ENCODE measurements at places on chromosomes 7 and 10.
A peak's percentile ranks its signal among the peaks of the same experiment; 100 is the strongest.

- no peak for DNase-seq
These were observed 79.0 kb upstream of the NFE2L3 start for GRCh38 chr7:26073041-26073440.

GRCh38 chr7:52482076-52482475, 553.4 kb upstream of the POM121L12 start:
- no peak for DNase-seq

GRCh38 chr10:110502072-110502845, 4.6 kb downstream of the DUSP5 start:
- DNase-seq: no peak

DNA sequence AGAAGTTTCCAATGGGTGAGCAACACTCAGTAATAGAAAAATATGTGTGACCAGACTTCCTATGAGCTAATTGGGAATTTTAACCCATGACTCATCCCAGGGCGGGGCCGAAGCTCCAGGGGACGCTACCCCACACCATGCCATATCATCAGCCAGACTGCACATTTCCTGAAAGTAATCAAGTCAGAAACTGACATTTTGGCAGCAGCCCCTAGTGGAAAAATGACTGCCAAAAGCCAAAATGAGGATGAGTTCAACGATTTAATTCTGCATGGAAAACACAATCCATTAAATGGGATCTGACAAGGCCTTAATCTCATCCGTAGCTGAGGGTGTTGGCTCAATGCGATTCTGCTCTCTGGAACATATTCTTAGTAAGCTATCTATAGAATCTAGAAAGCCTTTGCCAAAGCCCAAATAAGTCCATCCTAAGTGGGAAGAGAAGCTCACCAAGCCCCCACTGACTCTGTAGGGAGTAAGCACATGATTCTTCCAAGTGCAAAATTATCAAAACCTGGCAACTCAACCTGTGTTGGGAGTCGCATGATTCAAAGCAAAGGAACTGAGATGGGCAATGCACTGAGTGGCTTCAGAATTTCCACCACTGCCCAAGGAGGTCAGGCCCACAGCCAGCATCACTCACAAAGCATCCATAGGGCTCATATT, 93.1 kb upstream of the PDE1C start:
- no peak for DNase-seq

DNA sequence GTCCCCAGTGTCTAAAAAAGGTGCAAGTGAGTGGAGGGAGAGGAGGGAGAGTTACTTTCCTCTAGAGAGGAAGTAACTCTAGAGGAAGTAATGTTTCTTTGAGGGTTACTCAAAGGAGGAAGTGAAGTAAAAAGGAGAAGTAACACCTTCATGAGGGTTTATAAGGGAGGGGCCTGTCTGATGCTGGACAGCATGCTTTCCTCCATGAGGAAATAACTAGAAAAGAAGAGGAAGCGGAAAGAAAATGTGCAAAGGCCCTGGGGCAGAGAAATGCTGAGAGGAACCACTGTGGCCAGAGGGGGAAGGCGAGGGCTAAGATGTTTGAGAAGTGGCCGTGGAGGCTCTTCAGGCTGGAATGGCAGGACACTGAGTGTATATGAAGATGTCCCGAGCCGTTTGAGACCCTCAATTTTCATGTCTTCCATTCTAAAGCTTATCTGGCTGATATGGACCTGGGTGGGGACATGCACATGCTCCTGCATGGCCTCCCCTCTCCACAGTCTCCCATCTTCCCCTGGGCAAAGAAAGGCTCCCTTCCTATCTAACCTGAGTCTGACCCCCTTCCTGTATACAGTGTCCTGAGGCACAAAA, 3.4 kb upstream of the SLC18A2 start:
- no peak for DNase-seq

GRCh38 chr7:74511345-74511744, 57.6 kb downstream of the GTF2IRD1 start:
- no peak for DNase-seq

DNA sequence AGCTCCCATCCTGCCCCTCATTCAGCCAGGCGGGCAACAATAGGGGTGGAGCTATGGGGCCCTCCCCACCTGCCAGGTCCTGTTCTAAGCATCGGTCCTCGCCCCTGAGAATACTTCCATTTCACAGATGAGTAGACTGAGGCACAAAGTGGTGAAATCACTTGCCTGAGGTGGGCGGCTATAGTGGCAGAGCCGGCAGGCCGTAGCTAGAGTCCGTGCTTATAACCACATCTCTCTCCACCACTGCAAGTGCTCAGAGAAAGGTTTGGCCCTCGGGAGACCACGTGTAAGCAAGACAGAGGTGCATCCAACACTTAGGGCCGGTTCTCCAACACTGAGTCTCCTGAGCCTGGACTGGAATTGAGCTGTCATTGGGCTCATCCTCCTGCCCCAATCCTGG, 145.8 kb upstream of the UNC5B start:
- DNase-seq: no peak

DNA sequence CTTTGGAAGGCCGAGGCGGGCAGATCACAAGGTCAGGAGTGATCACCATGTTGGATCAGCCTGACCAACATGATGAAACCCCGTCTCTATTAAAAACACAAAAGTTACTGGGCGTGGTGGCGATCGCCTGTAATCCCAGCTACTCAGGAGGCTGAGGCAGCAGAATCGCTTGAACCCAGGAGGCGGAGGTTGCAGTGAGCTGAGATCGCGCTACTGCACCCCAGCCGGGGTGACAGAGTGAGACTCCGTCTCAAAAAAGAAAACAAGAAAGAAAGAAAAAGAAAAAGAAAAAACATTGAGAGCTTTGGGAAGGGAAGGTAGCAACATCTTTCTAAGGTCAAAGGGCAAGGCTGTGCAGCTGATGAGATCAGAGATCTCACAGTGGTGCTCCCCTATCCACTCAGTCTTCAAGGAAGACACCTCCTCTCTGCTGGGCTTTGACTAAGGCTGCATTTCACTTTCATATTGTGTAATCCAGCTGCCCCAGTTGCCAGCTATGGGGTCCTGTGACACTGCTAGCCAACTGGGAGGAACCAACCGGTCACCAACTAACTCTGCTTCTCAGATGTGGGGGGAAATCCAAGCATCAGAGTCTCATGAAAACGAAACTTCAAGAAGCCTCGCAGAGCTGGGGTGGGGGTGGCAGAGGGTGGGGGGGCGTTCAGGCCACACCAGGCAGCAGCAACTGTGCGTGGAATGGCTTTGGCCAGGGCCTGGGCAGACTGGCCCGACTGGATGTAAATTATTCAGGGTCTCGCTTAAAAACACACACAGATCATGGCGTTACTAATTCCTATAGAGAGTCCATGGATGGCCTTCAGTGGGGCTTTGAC, 1.5 kb downstream of the IL15RA start:
- peak; percentile 20 for DNase-seq

- DNase-seq: no peak
These were observed 17.0 kb upstream of the PCBD1 start for GRCh38 chr10:70905071-70906021.

DNA sequence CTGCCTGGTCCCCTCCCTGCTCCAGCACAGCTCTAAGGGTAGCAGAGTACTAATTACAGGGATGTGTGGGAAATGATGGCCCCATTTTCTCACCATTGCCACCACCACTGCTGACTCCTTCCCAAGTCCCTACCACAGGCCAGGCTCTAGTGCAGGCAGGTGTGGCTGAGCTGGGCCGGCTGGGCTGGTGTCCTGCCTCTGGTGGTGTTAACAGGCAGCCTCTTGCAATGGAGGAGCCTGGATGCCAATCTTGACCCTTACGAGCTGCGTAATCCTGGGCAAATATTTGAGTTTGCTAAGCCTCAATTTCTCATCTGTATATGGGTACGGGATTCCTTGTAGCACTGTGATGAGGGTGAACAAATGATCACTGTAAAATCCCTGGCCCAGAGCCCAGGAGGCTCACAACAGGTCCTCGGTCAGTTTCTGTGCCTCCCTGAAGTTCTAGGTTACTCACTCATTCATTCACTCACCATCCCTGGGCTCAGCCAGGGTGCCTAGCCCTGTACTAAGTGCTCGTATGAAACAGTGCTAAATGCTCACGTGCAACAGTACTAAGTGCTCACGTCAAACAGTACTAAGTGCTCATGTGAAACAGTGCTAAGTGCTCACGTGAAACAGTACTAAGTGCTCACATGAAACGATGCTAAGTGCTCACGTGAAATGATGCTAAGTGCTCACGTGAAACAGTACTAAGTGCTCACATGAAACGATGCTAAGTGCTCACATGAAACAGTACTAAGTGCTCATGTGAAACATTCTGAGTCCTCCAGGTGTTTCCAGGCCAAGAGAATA, 2.3 kb upstream of the FZD9 start:
- no peak for DNase-seq

Data from activated CD8-positive, alpha-beta memory T cell treated with anti-CD3 and anti-CD28 coated beads for 4 hours (primary cell).